ENCODE measurements at places on chromosomes 5 and 9. TPM values are rescaled to one million over a fixed set of nuclear protein-coding genes. Genes with fewer than 3 reads are reported as not detected.

Gene PCDHGA8
- polyA plus RNA-seq: 0.56 TPM

Gene RGS14
- 5.7 TPM for polyA plus RNA-seq

Gene SPOCK1
- polyA plus RNA-seq: 39.6 TPM

Gene WWC1
- polyA plus RNA-seq: 67.8 TPM

Measured in left renal pelvis (tissue), 4 donors.